Stimulated activated CD4-positive, alpha-beta T cell treated with anti-CD3 and anti-CD28 coated beads, Interleukin-15, amount 100 ng/mL, for 1 hour (primary cell): ENCODE measurements at places on chromosomes 12 and 14.

GRCh38 chr14:95246870-95247269 lies 72.8 kb downstream of the CLMN start:
- DNase-seq: no peak

DNA sequence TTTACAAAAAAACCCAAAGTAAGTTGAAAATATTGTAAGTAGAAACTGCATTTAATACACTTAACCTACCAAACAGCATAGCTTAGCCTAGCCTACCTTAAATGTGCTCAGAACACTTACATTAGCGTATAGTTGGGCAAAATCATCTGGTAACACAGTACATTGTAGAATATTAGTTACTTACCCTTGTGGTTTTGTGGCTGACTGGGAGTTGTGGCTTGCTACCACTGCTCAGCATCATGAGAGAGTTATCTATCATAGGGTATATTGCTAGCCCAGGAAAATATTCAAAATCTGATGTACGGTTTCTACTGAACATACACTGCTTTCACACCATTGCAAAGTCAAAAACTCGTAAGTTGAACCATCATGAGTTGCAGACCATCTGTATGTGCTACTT lies 141.7 kb upstream of the GARIN6 start:
- DNase-seq: no peak

- DNase-seq: no peak
Measured at GRCh38 chr12:105955976-105956375, 182.8 kb downstream of the NUAK1 start.

DNA sequence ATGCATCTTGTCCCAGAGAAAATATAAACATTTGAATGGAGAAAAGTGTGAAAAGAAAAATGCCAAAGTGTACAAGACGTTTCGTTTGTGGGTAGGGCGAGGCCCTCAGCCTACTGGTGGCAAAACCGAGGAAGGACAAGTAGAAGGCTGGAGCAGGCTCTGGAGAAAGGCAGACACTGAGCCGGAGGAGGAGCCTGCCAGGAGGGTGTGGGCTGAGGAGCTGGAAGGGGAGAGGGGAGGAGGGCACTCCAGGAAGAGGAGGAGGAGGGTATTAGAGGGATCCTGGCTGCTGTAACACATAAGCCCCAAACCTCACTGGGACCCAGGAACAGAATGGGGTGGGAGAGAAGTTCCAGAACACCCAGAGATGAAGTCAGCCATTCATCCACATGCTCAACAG lies 47.7 kb downstream of the CLMN start:
- DNase-seq: no peak

DNA sequence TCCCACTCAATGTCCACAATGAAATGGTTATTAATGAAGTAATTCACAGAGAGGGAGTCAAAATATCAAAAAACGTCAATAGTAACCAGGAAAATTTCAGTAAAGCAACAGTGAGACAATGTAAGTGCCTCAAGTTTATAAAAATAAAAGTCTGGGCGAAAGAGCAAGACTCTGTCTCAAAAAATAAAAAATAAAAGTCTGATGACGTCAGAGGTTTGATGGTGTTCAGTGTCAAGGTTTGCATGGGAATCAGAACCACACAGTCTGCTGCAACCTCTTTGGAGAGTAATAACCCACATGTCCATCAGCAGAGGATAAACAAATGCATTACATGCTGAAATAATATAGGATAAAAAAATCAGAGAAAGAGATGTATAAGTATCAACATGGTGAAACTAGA lies 152.4 kb downstream of the ASCL1 start:
- no peak for DNase-seq

GRCh38 chr14:51147183-51147582 lies 52.3 kb upstream of the TRIM9 start:
- DNase-seq: no peak

DNA sequence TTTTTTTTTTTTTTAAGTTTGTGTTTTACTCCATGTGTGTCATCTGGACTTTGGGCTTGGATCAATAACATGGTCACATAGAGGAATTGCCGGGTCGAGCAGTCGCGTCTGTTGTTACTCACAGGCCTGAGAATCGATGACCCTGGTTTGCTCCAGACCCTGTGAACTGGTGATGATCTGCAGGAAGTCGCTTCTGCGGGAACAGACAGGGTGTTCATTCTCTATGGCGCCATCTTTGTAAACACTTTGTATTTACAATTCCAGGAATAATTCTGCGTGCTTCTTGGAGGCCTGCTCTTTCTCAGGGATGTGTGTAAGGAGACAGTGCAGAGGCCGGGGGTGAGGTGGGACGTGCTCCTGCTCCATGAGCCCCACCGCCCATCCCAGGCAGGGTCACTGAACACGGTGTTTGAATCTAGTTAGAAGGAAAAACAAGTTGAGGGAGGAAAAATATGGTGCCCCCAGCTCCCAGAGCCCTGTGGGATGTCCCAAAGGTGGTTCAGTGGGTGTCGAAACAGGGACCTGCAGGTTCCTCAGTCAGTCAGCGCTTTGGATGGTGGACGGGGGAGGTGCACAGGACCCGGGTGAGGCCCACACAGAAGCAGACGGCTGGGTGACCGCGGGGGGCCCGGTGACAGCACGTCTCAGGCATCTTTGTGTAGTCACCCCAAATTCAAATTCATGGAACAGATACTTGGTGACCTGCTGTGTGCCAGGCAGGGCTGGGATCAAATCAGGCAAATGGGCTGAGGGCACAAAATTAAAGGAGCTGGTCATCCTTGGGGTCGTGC lies 58.8 kb downstream of the ADGRD1 start:
- no peak for DNase-seq

GRCh38 chr14:100824091-100824551 lies 1.8 kb upstream of the MEG3 start:
- no peak for DNase-seq

DNA sequence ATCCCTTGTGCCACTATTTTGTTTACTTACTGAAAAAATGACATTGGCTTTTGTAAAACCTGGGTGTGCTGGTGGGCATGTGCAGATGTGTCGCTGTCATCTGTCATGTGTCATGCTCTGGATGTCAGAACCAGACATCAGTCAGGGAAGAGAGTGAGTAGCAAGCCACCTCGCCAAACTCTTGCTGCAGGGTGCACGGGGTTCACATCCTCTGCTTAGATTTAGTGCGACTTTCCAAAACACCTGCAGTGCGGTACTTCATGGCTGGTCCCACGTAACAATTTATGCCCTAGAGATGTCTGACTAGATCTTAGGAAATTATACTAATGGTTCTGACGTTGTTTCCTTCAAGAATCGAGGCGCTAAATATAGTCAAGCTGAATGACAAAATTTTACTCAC lies 106.7 kb downstream of the CRADD start:
- no peak for DNase-seq

GRCh38 chr12:43278541-43278832 lies 273.5 kb downstream of the ADAMTS20 start:
- DNase-seq: no peak

DNA sequence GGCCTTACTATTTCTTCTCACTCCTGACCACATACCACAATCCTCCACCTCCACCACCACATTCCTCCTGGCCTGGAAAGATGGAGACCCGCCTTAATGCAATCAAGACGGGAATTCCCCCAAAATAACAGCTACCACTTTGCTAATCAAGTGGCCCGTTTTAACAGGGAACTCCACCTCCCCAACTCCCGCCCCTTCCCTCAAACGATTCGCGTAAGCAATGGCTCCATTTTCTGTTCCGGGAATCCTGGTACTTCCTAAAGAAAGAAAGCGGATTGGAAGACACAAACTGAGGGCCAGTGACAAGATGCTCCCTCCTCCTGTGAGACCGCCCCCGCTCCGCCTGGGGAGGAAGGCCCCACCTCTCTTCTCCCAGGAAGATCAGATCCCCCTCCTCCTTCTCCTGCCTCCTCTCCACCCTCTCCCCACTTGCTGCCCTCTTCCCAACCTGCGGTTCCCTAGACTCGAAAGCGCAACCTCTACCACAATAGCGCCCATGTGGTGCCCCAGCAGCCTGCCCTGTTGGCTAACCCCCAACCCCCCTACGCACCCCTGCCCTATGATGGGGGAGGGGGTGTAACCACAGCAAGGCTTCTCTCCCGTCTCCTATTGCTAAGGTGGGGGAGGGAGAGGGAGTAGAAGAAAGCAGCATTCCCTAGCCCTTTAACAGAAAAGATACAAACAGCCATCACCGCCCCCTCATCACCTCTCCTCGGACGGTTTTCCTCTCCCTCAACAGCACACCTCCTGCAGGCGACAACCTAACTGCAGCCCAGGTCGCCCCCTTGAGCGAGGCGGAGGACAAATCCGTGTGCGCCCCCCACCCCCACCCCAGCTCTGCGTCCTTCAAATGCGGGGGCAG lies 777 bp downstream of the ARF3 start:
- no peak for DNase-seq

GRCh38 chr14:23483236-23483854 lies 13.8 kb downstream of the NGDN start:
- no peak for DNase-seq

DNA sequence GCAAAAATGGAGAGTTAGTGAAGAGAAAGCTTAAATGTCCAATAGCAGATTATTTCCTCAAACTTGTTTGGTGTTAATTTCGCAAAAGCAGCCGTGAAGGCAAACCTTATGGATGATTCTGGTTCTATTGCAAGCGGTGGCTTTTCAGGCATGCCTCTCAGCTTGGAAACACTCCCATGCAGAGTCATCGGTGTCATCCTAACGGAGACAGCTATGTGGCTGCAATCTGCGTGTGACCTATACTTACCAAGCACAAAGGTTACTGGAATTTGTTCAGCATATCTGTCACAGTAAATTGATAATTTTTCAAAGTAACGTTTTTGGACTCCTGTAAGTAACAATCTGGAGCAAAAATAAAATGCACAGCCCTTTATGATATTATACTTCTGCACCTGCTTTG lies 5.0 kb downstream of the BEST3 start:
- no peak for DNase-seq

DNA sequence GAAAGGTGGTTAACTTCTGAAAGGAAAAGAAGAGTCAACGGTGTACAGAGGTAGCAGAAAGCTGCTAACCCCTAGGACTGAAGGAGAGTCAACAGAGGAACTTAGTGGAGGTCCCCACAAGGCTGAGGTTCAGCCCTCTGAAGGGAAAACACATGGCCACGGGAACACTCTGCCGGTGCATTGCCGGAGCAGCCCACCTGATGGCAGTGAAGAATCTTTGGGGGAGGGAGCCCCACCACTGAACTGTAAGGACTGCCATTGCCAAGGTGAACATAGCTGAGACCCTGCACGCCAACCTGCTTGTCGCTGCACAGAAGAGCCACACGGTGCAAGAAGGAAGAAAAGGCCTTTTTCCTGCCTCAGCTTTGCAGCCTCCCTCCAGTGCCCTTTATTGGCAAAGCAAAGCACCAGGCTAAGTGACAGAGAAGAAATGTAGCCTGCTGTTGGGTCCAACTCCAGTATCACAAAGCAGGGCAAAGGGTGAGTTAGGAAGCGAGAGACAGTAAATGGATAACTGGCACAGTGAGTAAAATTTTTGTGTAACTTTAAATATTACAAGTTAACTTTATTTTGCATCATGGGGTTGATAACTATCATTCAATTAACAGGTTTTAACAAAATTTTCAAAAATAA lies 76.9 kb downstream of the LIN52 start:
- DNase-seq: no peak

GRCh38 chr12:68638721-68639395 lies 28.2 kb downstream of the RAP1B start:
- DNase-seq: no peak

DNA sequence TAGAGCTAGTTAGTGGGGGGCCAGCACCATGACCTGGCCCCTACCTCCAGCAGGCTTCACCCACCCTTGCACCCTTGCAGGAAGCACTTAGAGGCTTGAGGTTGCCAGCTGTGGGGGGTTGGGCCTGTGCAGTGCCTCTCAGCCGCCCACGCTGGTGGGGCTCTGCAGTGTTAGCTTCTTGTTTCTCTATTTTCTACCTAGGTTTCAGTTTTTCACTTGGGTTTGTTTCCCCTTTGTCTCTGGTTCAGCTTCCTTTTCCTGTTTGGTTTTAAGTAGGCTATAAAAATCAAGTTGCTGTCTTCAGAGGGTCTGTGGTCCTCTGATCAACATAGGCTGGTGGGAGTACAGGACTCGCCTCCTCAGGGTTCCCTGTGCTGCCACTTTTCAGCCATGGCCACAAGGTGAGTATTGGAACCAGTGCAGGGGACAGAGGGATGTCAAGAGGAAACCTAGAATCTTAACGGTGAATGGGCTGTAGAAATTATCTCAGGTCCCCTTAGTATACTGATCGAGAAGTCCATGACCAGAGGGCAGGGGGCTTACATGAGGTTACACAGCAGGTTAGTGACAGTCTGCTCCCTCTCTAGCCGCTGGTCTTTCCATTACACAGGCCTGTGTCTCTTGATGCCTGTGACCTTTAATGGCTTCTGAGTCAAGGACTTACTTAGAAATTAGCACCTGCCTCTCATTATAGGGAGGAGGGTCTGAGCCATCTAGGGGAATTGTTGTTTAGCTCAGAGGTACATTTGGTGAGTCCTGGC lies at the start of gene EVL:
TSS of gene EVL (plus strand) at position 312 of the 761 bp plus-strand sequence. CDS start at position 391, 79 bp downstream.
- DNase-seq: no peak
